ENCODE measurements at places on chromosomes 1 and 21. TPM values are rescaled to one million over a fixed set of nuclear protein-coding genes. Genes with fewer than 3 reads are reported as not detected.

Gene CELA2A
- total RNA-seq: not detected

Gene ELF3
- 1.5 TPM for total RNA-seq

DNA sequence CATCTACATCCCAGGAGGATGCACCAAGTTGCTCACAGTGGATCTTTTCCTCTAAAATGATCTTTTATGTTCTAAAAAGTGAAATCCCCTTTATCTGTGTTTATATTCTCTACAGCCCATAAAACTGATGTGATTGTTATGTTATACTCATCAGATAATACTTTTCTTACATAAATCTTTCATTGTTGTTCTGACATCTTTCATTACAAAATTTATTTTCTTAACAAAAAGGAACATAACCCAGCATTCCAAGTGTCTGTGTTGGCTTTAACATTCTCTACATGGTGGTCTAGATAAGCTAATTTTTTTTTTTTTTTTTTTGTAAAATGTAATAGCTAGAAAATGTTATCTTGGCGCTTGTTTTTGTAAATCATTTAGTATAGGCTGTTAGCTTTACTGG, 8.3 kb upstream of the CACYBP start:
- DNase-seq: no peak

GRCh38 chr1:7594002-7594713, 176.9 kb upstream of the VAMP3 start:
- no peak for DNase-seq

Data from naive thymus-derived CD8-positive, alpha-beta T cell (primary cell).